Stimulated activated CD4-positive, alpha-beta T cell treated with anti-CD3 and anti-CD28 coated beads, Interleukin-4, amount 100 ng/mL, for 24 hours (primary cell): ENCODE measurements at places on chromosomes 4 and X.

- no peak for DNase-seq
Observed at GRCh38 chr4:141473952-141474351, 162.4 kb upstream of the IL15 start.

GRCh38 chr4:7733801-7734650, 205.6 kb downstream of the AFAP1 start:
- no peak for DNase-seq

- DNase-seq: no peak
Observed at GRCh38 chr4:61614231-61614630, 414.1 kb downstream of the ADGRL3 start.

DNA sequence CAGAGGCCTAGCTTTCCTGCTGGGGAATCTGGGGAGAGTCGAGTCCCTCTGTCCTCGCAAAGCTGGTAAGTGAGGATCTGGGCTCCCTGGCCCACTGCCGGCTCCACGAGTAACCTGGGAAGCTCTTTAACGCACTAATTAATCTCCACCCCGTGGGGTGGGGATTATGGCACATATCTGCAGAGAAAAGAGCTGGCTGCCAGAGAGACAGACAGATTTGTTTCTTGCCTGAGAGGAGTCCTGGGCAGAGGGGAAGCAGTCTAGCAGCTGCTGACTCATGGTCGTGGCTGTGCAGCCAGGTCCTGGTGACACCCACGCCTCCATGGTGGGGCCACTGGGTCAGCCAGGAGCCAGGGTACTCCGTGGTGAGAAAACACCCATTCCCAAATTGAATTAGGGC, 14.0 kb downstream of the SORCS2 start:
- DNase-seq: no peak

DNA sequence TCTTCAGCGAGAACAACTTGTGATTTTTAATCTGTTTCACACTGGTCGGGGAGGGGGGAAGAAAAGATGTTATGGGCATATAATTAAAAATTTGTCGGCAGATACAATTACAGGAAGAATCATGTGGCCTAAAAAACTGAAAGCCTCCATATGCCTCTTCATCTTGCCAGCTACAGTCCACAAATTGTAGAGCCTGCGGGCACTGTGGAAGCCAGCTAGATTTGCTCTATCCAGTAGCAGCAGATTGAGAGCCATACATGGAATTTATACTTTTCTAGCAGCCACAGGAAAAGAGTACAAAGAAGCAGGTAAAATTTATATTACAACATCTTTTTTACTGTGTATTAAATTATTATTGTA, 147.3 kb downstream of the TBL1X start:
- no peak for DNase-seq

DNA sequence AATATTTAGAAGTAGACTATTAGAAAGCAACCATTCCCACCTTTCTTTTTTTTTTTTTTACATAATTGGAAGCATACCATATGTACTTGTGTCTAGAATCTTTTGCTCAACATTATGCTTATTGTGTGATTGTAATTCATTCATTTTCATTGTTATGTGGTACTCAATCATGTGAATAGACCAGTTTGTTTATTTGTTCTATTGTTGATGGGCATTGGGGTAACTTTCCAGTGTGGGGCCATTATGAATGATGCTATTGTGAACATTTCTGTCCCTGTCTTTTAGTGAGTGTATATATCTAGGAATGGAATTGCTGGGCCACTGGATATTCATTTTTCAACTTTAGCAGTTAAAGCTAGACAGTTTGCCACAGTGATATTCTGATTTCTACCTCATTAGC, 62.5 kb upstream of the MCUB start:
- DNase-seq: no peak

DNA sequence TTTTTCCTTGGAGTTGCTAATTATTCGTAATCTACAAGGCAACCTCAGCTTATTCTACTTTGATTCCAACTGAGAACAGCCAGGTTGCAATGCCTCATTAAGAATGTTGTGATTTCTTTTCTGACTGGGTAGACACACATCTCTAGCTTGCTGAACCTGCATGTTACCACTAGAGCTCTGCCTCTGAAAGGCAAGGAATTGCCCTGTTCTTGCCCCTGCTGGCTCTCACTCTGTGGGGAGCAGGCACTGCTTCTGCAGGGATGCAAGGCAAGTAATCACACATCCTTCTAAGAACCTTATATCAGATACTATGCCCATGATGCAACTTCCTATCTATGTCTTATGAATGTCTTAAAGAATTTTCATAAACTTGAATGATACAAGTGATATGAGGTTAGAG, 503.2 kb downstream of the PACRGL start:
- no peak for DNase-seq
